CD4-positive, alpha-beta T cell treated with Interferon gamma for 1 hour (primary cell): ENCODE measurements at places on chromosomes 7 and 10.

DNA sequence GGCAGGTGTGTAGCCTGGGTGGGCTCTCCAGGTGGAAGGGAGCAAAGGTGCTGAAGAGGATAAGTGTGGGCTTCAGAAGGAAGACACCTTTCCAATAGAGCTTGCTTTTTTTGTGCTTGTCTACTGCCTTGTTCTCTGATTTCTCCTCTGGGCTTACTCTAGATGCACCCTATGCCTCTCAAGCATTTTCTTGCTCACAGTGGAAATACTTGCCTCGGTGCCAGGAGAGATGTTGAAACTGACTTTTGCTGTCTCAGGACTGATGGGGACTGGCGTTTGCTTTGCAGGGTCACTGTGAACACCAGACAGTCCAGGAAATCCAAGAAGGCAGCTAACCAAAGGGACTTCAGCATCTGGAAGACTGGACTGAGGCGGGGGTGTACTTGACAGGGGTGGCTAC is 187.9 kb downstream of the SNX10 start:
- DNase-seq = no peak

GRCh38 chr10:75865413-75866299 is 434.2 kb downstream of the LRMDA start:
- no peak for DNase-seq

DNA sequence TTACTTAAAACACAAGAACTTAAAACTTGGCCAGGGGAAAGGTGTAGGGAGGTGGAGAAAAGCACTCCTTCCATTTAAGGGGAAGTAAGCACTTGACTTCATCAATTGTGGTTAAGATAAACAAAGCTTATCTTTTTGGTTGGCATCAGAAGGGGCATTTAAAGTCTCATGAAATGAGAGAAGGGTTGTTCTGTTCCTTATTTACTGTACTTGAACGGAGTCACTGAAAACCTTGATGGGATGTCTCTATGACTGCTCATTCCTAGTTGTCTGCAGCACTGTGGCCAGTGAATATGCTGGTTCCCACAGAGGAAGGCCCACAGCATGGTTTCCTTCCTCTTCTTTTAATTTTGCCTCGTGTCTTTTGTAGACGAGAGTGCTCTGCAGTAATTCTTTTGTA is 229.3 kb downstream of the AUTS2 start:
- no peak for DNase-seq

DNA sequence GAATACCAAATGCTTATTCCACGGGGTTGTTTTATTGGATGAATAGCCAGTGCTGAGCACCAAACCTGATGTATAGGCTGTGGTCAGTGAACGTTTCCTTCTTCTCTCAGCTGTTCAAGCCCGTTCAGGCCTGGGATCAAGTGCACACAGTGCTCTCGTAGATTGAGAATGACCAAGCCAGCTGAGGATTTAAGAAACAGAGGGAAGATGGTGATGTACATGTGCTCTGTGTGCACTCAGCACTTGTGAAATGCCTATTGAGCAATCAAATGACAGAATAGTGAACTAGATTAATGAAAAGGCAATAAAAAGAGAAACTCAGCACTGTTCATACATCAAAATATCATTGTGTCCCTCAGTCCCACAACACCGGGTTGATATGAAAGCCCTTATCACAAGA is 302.5 kb downstream of the BMPER start:
- no peak for DNase-seq

DNA sequence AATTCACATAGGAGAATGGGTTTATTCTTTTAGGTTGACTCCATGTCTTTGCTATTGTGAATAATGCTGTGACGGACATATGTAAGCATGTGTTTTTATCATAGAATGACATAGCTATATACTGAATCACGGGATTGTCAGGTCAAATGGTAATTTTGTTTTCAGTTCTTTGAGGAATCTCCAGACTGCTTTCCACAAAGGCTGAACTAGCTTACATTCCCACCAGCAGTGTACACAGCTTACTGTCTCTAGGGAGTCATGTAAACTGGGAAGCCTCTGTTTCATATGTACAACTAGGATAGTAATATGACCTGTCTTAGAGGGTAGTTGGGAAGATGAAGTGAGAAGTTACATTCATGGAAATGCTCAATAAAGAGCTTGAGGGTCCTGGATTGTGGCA is 6.8 kb upstream of the C10orf120 start:
- DNase-seq = no peak

DNA sequence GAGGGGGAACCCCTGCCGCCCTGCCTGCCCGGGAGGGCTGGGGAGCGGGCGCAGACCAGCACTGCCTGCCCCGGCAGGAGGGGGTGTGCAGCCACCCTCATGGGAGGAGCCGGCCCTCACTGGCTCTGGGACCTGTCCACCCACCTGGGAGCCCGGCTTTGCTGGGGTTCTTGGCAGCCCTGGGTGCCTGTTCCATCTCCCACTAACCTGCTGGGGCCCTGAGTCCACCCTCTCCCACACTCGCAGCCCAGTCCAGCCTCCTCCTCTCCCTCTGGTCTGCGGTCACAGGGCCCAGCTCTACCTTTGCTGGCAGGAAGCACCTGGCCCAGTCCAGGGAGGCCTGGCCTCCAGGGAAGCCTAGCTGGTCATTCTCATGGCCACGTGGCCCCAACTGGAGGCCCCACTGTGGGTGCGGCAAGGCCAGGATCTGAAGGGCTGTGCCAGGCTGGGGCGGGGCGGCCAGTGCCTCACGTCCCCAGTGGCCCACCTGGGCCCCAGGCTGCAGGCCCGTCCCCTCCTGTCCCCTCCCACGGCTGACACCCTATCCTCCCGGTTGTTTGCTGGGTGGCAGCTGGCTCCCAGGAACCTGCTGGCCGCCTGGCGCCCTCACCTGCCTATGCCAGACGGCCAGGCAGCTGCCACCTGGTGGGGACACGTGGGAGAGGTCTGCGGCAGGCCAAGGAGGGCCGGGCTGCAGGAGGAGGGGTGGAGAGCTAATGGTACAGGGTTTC is at the start of gene TMEM184A:
Gene TMEM184A, minus strand, starts transcription at position 393 of the 731 bp plus-strand sequence. CDS start 721 bp downstream, outside the sequence.
- peak; percentile 48 for DNase-seq
